ENCODE measurements at places on chromosomes 16 and 17.

DNA sequence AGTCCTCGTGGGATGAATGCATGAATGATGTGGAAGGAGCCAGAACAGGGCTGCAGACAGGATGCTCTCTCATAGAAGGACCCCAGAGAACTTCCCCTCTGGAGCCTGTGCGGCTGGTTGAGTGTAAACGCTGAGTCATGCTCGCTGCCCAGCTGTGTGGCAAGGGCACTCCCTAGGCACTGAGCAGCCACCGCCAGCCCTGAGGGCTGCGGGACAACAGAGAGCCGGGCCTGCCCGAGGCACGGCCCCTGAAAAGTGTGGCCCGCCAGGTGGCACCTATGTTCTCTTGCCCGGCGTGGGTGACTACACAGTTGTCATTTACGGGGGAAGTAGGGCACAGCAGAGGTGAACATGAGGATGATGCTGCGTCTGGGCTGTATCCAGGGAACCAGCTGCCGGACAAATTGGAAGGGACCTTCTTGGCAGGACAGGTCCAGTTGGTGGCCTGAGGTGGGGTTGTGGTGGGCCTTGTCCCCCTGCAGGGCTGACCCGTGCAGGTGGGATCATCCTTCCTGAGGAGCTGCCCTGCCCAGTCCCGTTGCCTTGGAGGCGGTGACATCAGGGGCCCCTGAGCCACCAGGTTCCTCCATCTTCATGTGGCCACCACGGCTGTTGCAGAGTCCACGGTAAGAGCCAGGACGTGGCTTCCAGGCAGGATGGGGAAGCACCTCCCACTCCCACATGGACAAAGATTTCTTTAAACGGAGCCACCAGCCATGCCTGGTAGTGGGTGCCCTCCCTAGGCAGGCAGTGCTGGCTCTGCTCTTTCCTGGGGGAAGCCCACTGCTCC, 94.8 kb upstream of the CBX4 start:
- no peak for DNase-seq

- DNase-seq: no peak
Measured at GRCh38 chr16:4918781-4919251, 18.1 kb downstream of the PPL start.

GRCh38 chr17:19342611-19343255, 19.8 kb downstream of the B9D1 start:
- no peak for DNase-seq

DNA sequence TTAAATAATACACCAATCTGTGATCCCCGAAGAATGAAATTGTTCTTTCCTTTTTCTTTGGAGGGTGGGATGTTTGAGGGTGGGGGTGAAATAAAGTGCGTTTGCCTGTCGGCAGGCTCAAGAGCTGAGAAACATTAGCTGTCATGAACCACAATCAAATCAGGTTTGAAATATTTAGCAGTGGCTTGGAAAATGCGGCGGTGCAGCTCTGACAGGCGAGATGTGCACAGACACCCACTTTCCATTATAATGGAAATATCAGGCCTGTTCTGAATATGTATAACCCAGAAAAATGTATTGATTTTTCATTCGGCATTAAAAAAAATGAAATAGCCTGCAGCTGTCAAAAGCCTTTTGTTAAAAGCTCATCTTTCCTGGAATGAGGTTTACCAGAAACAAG, 212.8 kb downstream of the ZFHX3 start:
- no peak for DNase-seq

GRCh38 chr17:29825604-29826003, 104.4 kb downstream of the SSH2 start:
- DNase-seq: no peak

- no peak for DNase-seq
Measured at GRCh38 chr16:76942089-76942488, 248.9 kb upstream of the MON1B start.

GRCh38 chr16:14278749-14279148, 207.6 kb downstream of the MRTFB start:
- DNase-seq: no peak

DNA sequence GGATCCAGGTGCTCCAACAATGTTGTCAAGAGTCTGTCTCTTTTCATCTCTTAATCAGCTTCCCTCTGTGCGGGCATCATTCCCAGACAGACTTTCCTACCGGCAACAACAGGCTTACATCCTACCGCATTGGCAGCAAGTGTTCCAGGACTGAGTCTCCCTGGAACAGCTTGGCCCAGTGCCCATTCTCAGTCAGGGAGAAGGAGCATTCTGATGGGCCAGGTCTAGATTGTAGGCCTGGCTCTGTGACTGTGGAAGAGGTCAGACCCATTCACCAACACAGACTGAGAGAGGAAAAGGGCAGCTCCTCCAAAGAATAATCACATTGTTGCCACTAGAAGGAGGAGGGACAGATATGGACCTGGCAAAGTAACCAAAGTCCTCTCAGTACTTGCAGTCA, 68.1 kb upstream of the TMEM132E start:
- no peak for DNase-seq

GRCh38 chr16:3223913-3224515, 10.9 kb downstream of the ZNF200 start:
- no peak for DNase-seq

GRCh38 chr17:26963163-26963503, 330.8 kb upstream of the WSB1 start:
- no peak for DNase-seq

DNA sequence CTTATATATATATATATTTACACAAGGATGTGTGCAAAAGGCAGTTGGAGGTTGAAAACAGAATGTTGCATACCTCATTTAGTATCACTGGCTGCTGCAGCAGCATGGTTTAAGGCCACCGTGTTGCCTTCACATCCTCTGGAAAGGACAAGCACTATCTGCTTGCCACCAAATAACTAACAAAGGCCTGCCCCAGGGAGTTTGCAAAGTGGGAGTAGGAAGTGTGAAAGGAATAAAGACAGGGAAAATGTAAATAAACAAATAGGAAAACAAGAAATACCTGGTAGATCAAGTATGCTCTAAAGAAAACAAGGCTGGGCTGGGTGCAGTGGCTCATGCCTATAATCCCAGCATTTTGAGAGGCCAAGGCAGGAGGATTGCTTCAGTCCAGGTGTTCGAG, 33.5 kb upstream of the GFOD2 start:
- DNase-seq: no peak

DNA sequence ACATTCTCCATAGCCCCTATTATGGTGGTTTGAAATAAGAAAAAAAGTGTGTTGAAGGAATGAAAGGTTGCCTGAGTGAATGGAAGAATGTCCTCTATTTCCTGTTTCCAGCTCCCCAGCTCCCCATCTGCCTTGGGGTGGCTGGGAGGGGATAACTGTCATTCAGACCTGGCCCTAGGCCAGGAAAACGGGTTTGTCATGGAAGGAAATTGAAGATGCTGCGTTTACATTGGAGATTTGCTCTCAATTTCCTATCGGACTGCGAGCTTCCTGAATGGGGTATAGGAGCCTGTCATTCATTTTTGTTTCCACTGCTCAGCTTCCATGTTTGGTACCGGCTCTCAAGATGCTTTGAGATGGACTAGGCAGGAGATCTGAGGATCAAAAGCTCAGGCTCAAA, 2.2 kb upstream of the FZD2 start:
- no peak for DNase-seq

- DNase-seq: no peak
Measured at GRCh38 chr17:36641331-36641876, 40.0 kb downstream of the MRM1 start.

- DNase-seq: no peak
Measured at GRCh38 chr16:65446427-65446826, 324.6 kb upstream of the CDH11 start.

GRCh38 chr17:64155751-64156544, 26.0 kb upstream of the ERN1 start:
- DNase-seq: no peak

DNA sequence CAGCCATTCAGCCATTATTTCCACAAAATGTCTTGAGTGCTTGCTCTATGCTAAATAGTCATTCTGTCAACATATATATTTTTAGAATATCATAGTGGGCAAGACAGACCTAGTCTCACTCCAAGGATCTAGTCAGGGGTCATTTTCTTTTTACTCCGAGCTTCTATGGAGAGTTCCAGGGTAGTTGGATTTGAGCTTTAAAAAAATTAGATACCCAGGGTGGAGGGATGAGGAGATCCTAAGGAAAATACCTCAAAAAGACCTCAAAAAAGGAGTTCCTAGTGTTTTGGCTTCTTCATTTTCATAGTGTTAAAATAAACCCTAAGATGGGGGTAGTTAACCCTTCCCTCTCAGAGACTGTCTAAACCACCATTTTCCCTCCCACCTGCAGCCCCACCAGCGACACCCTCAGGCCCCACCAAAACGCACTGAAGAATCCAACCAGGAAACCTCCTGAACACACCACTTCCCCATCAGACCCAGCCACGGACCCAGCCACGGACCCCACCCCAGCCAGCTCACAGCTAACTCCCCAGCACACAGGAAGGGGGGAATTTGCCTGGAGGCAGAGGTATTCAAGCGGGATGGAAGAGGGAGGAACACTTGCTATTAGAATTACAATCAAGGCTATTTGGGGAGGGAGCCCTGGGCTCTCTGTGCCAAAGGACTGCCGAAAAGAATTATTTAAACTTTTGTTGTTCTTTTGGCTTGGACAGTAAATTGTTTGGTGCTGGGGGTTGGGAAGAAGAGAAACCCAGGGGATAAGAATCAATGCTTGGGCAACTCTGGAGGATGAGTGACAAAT, 2.2 kb downstream of the ETV4 start:
- DNase-seq: peak; percentile 78

GRCh38 chr17:3506054-3506453, 30.3 kb downstream of the ASPA start:
- DNase-seq: no peak

GRCh38 chr17:5097101-5097834, 14.4 kb downstream of the ZNF232 start:
- peak; percentile 90 for DNase-seq

- peak; percentile 85 for DNase-seq
Measured at GRCh38 chr16:30985401-30986128, 558 bp downstream of the HSD3B7 start.

- DNase-seq: no peak
Measured at GRCh38 chr16:89117227-89117974, 23.7 kb downstream of the ACSF3 start.

DNA sequence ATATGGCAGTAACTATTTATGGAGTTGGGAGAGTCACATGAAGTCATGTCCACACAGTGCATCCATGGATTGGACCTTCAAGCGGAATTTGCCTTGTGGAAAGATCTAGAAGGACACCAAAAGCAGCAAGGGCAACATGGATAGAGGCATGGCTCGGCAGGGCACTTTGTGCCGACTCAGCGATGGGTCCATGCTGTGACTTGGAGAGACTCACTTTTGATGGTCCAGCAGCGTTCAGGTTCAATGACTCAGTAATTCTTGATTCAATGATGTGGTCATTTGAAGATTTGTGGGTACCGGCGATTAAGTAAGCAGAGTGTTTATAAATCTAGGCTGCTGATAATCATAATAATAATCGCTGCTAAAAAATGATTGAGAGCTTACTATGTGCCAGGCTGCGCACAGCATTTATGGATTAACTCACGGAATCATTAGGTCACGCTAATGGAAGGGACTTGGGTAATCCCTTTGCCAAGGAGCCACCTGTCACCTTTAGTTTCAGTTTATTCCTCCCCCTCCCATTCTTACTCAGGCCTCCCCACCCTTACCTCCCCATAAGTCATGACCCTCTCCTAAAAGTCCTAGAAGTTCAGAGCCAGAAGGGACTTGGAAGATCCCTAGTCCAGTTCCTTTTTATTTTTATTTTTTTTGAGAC, 127.5 kb upstream of the CRHR1 start:
- no peak for DNase-seq

- DNase-seq: peak; percentile 4
Measured at GRCh38 chr16:24568392-24568791, 29.0 kb downstream of the RBBP6 start.

- DNase-seq: no peak
Measured at GRCh38 chr17:82665891-82666290, 17.6 kb upstream of the WDR45B start.

GRCh38 chr16:12646490-12647274, 157.0 kb downstream of the CPPED1 start:
- DNase-seq: no peak

- DNase-seq: peak; percentile 31
Measured at GRCh38 chr17:16013943-16014407, 14.4 kb downstream of the TTC19 start.

DNA sequence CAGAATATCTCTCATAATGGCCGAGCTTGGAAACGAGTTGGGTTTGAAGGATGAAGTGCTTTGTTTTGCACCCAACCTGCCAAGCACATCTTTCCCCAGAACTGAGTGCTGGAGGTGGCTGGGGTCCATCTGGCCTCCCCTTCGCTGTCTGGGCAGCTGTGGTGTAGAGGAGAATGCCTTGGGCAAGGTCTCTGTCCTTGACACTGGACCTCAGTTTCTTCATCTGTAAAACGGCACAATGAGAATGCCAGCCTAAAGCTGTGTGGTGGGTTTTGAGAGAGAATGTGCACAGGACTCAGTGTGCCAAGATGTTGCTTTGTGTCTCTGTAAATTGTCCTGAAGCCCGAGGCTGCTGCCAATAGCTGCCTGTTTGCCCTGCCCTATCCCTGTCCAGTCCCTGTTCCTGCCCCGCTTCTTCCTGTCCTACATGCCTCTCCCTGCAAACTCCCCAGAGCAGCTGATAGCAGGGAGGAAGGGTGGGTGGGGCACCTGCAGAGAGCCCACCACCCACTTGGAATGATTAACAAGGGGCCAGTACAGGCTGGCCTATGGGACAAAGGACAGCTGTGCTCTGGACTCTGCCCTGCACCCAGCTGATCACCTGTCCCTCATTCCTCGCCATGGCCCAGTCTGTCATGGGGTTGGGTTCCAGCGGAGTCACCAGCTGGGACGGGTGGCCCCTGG, 15.3 kb downstream of the LASP1 start:
- DNase-seq: no peak
